Mesothelial cell of epicardium (in vitro differentiated cells): ENCODE measurements at places on chromosomes 6 and 20.

GRCh38 chr20:61353261-61354000 lies 101.4 kb downstream of the CDH4 start:
- DNase-seq: no peak
- H3K27ac ChIP-seq: no peak overlapping the region
- H3K4me1 ChIP-seq: peaks cover 2% of the 10 kb centered on the region
- no peaks in the 10 kb centered on the region for H3K36me3 ChIP-seq

DNA sequence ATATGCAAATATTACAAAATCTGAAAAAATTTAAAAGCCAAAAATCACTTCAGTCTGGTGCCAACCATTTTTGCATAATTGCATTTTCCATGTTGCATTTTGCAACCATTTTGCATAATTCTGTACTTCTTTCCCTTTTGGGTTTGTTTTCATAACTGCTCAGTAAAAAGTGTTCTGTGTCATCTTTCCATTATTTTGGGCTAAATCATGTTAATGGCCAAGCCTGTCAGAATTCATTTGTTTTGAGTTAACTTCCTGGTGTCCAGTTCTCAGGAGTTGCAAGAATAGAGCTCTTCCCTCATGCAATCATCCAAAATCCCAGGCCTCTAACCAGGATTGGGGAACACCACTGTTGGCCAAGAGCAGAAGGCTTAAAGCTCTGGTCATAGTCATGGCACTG lies 133.6 kb downstream of the MTHFD1L start:
- no peak for DNase-seq
- no peak overlapping the region for H3K4me3 ChIP-seq
- peaks cover 17% of the 10 kb centered on the region for H3K36me3 ChIP-seq
- H3K27me3 ChIP-seq: no peaks in the 10 kb centered on the region
- peak overlapping the region; percentile 28 for H3K27ac ChIP-seq

- H3K27me3 ChIP-seq: peaks cover 20% of the 10 kb centered on the region
- peak overlapping the region; percentile 43 for H3K27ac ChIP-seq
- no peaks in the 10 kb centered on the region for H3K36me3 ChIP-seq
- no peak overlapping the region for H3K4me3 ChIP-seq
These were observed 99.9 kb downstream of the CDH26 start for GRCh38 chr20:60057866-60058807.

DNA sequence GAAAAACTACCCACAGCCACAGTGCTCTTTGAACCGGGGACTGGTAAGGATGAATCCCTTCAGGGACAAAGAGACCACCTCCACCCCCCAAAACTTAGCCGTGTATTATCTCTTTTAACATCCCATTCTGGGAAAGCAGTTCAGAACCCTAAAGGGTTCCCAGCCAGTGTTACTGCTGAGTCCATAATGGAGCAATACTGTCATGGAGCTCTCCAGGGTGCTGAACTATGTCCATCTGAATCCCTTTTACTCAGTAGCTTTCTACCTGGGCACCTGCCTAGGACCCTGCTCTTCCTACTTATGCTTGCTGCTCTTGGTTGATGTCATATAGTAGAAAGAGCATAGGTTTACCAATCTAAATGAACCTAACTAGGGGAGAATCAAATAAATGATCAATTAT lies 22.3 kb upstream of the SAYSD1 start:
- no peaks in the 10 kb centered on the region for H3K36me3 ChIP-seq
- DNase-seq: peak; percentile 71
- H3K4me3 ChIP-seq: no peak overlapping the region
- no peak overlapping the region for H3K27ac ChIP-seq
- H3K4me1 ChIP-seq: no peaks in the 10 kb centered on the region

DNA sequence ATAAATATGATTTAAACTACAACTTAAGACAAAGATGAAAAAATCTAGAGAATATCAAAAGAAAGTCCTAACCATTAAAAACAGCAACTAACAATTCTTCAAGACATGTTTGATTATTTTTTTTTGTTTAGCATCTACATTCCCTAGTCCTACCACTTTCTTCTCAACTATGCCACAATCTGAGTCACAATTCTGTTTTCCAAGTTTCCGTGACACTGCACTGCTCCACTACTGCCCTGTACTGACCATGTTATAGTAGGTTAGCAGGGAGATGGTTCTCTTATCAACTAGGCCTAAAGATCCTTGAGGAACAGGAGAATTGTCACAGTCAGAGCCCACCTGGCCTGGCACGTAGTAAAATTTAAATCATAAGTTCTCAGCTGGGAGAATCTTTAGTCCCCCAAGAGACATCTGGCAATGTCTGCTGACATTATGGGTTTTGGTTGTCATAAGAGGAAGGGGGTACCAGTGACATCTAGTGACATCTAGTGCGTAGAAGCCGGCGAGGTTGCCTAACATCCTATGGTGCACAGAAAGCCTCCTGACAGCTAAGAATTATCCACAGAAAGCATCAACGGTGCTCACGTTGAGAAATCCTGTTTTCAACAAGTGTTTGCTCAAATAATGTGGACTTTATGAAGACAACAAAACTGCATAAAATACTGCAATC lies 100.5 kb downstream of the PDE10A start:
- no peaks in the 10 kb centered on the region for H3K4me1 ChIP-seq
- peaks cover 19% of the 10 kb centered on the region for H3K36me3 ChIP-seq
- H3K4me3 ChIP-seq: no peak overlapping the region
- no peak for DNase-seq

- peaks cover 8% of the 10 kb centered on the region for H3K4me1 ChIP-seq
- H3K4me3 ChIP-seq: no peak overlapping the region
- H3K36me3 ChIP-seq: no peaks in the 10 kb centered on the region
- H3K27me3 ChIP-seq: no peaks in the 10 kb centered on the region
- no peak overlapping the region for H3K27ac ChIP-seq
These were observed 121.5 kb downstream of the UST start for GRCh38 chr6:148868314-148868713.

DNA sequence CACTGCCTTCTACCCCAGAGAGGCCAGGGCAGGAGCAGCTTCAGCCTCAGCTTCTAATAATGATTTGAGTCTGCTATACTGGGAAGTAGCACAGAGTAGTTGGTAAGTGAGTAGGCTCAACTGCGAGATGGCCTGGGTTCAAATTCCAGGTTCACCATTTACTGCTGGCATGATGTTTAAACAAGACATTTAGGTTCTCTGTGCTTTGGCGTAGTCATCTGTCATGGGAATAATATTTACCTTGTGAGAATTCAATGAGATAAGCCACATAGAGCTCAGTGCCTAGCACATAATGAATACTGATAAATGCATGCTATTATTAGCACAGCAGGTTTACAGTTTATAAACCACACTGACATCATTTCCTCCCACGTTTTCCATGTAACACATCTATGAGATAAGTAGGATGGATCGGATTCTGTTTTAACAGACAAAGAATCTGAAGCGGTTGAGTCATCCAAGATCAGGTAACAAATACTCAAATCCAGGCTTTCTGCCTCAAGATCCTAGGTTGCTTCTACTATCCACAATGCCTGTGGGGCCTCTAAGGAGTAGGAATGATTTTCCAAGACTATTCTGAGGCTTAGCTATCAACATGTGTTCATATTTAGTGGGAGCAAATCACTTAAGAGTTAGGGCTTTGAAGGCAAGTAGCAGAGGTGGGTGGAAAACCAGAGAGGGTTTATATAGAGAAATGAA lies 72.9 kb upstream of the DTNBP1 start:
- no peak overlapping the region for H3K4me3 ChIP-seq
- peak overlapping the region; percentile 15 for H3K27ac ChIP-seq
- peaks cover 44% of the 10 kb centered on the region for H3K4me1 ChIP-seq
- no peaks in the 10 kb centered on the region for H3K27me3 ChIP-seq
- DNase-seq: no peak

GRCh38 chr6:21393441-21394165 lies 199.9 kb upstream of the SOX4 start:
- no peaks in the 10 kb centered on the region for H3K27me3 ChIP-seq
- H3K36me3 ChIP-seq: no peaks in the 10 kb centered on the region
- DNase-seq: no peak
- peaks cover 43% of the 10 kb centered on the region for H3K4me1 ChIP-seq

GRCh38 chr6:128655978-128656498 lies 135.6 kb upstream of the PTPRK start:
- H3K4me1 ChIP-seq: peaks cover 19% of the 10 kb centered on the region
- no peak overlapping the region for H3K4me3 ChIP-seq
- H3K27ac ChIP-seq: no peak overlapping the region

DNA sequence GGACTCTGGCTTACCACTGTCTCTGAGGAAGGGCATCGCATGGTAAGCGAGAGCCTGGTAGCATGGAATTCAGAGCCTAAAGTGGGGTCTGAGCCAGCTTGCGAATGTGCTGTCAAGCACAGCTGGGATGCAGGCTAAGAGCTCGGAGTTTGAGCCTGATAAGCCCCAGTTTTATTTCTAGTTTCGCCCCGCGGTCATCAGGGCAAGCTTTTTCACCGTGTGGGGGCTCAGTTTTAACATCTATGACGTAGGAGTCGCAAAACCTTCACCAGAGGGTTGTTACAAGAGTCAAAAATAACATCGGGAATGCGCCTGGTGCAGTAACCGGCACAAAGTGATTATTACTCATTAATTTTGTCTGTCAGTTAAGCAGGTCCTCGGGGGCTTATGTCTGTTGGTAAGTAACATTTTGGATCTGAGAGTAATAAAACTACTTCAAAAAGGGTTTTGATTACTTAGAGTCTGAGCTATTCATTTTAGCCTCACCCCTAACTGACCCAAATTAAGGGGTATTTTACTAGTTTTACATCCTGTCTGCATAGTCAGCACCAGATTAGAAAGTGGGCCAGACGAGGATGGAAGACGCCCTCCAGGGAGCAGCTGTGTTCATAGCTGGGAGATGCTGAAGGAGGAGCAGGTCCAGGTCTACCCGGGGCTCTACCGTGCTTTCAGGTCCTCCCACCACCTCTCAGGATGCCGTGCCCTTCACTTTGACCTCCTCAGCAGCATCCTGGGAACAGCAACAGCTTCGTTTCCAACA lies 29.7 kb downstream of the SLC22A23 start:
- peak overlapping the region; percentile 30 for H3K4me3 ChIP-seq
- no peaks in the 10 kb centered on the region for H3K27me3 ChIP-seq
- H3K4me1 ChIP-seq: peaks cover 59% of the 10 kb centered on the region
- peak overlapping the region; percentile 80 for H3K27ac ChIP-seq
- DNase-seq: no peak
- H3K36me3 ChIP-seq: no peaks in the 10 kb centered on the region

GRCh38 chr20:33373735-33374605 lies 27.3 kb downstream of the CDK5RAP1 start:
- no peaks in the 10 kb centered on the region for H3K27me3 ChIP-seq
- H3K27ac ChIP-seq: no peak overlapping the region
- DNase-seq: no peak
- peaks cover 2% of the 10 kb centered on the region for H3K4me1 ChIP-seq
- H3K4me3 ChIP-seq: no peak overlapping the region

DNA sequence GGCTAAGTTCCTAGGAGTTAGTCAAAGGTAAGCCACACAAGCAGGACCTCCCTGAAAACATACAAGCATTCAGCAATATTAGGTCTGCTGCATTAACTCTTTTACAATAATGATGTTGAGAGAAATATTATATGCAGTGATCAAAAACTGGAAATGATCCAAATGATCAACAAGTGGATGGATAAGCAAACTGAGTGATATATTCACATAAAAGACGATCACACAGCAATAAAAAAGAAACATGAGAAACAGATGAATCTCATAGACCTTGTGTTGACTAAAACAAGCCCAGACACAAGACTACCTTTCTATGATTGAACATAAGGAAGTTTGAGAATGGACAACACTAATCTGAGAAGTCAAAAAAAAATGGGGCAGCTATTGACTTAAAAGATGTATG lies 39.9 kb downstream of the LMBRD1 start:
- no peak overlapping the region for H3K27ac ChIP-seq
- no peak for DNase-seq
- H3K27me3 ChIP-seq: no peaks in the 10 kb centered on the region
- peaks cover 21% of the 10 kb centered on the region for H3K36me3 ChIP-seq
- H3K4me1 ChIP-seq: peaks cover 10% of the 10 kb centered on the region

DNA sequence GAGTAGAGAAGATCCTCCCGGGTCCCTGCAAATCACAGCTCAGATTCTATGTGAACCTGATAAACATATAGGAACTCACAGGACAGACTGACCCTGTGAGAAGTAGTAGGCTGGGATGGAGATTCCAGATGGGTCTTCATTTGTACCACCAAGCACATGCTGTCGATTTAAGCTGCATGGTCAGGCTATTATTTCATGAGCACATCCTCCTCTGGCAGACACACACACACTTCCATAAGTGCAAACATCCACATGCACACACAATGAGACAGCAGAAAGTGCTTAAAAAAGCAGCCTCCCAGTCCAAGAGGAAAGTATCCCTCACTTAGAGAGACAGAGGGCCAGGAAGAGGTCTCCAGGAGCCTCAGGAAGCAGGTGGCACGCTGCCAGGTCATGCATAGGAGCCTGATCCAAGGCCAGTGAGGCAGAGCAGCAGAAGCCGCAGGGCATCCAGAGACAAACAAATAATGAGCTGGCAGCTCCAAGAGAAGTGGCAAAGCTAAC lies 131.8 kb downstream of the UNC5CL start:
- H3K36me3 ChIP-seq: no peaks in the 10 kb centered on the region
- H3K4me1 ChIP-seq: no peaks in the 10 kb centered on the region
- no peak overlapping the region for H3K27ac ChIP-seq

GRCh38 chr6:17536586-17536985 lies 63.5 kb upstream of the FAM8A1 start:
- H3K36me3 ChIP-seq: peaks cover 25% of the 10 kb centered on the region
- DNase-seq: no peak
- H3K4me3 ChIP-seq: no peak overlapping the region

GRCh38 chr6:40910260-40910893 lies 128.6 kb downstream of the UNC5CL start:
- DNase-seq: no peak
- no peaks in the 10 kb centered on the region for H3K36me3 ChIP-seq
- no peak overlapping the region for H3K27ac ChIP-seq
- no peaks in the 10 kb centered on the region for H3K4me1 ChIP-seq
- no peak overlapping the region for H3K4me3 ChIP-seq

GRCh38 chr6:21213492-21213891 lies 380.1 kb upstream of the SOX4 start:
- H3K27ac ChIP-seq: peak overlapping the region; percentile 3
- no peaks in the 10 kb centered on the region for H3K27me3 ChIP-seq
- peaks cover 18% of the 10 kb centered on the region for H3K4me1 ChIP-seq
- no peak for DNase-seq

DNA sequence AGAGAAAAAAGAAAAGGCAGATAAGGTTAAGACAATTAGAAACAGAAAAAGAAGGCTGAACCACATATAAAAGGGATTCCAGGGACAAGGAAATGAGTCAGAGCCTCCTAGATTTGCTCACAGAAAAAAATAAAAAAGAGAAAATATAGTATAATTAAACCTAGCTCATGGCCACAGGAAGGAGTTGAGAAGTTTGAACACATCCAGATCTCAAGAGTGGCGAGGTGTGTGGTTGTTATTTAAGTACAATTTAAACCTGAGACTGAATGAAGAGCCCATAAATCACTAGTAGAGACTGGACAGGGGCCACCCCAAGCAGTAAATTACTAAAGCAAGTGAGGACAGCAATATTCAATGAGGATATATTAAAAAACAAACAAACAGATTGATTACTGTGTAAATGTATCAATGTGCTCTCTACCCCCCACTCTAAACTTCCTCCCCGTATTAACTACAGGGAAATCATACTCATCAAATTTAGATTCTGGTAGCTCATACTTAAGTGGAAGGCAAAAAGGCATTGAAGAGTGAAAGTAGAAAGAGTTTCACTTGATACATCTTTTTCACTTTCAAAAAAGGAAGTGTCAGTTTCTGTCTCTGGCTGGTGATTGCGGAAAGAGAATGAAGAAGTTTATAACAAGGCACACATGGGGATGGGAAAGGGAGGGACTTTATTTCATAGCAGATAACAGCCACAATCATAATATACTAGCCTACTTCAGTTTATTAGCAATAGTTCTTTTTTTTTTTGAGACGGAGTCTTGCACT lies 49.3 kb upstream of the SCAF8 start:
- H3K4me1 ChIP-seq: peaks cover 9% of the 10 kb centered on the region
- H3K27me3 ChIP-seq: no peaks in the 10 kb centered on the region
- H3K27ac ChIP-seq: peak overlapping the region; percentile 36
- no peak overlapping the region for H3K4me3 ChIP-seq
- DNase-seq: no peak
